AML-193 (cell line): ENCODE measurements at places on chromosomes 11 and 22.

- DNase-seq: no peak
Observed at GRCh38 chr11:76153571-76153923, 52.8 kb downstream of the WNT11 start.

GRCh38 chr11:66848671-66849500 is 5.6 kb downstream of the RCE1 start:
- no peak for DNase-seq

DNA sequence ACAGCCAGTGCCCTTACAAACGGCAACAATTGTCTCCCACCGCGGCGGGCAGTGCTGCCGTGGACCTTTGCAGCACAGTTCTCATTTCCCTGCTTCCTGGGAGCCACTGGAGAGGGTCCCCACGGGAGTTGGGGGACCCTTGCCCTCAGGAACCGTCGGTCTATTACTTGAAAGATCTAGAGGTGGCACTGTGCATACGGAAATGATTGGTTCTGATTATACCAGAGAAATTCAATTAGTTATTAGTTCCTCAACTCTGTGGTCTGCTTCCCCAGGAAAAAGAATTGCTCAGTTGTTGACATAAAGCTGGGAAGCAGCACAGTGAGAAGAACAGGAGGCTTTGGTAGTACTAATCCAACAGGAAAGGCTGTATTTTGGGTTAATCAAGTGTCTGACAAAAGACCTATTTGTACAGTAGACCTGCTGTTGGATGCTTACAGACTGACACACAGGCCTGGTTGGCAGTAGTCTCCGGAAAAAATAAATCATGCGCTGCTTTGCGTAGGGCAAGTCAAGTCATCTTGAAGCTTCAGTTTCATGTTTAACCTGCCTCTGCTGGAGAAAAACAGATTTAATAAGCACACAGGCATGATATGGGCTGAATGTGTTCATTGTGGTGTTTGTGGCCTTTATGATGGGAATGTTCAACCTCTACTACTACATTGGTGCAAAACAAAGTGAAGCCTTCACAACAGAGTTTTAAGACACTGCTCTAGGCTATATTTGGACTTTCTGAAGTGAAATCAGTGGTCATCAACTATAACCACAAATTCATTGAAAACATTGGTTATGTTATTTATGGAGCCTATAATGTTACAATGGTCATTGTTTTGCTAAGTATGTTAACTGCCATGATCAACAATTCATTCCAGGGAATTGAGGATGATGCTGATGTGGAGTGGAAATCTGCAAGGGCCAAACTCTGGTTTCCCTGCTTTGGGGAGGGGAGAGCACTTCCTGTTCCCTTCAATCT is 54.6 kb upstream of the SC5D start:
- no peak for DNase-seq

DNA sequence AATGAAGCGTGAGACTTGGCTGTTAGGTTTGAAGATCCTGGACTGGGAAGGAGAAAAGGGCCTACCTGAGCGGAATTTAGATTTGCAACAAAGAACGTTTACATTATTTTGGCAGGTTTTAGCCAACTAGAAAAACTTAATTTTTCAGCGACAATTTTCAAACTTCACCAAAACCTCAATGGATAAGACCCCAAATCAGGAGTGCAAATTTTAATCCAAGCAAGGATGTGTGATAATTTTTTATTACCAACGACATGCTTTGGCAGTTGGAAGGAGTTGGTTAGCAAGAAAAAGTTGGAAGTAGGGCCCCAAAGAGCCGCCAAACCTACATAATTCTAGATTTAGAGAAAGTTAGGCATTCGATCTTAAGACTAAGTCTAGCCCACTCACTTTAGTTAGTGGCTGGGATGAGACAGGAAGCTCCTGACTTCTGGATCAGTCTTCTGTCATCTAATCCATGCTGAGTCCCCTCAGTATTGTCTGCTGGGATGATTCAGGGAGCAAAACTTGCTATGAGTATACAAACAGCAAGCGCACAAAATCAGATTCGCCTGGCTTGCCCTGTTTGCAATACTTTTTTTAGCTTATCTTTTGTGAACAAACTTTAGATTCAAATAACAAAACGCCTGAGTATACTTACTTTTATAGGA is 787 bp upstream of the RDX start:
- no peak for DNase-seq

GRCh38 chr22:33897448-33897835 is 22.8 kb downstream of the LARGE1 start:
- no peak for DNase-seq

GRCh38 chr11:32312865-32313403 is 122.4 kb downstream of the WT1 start:
- peak; percentile 79 for DNase-seq

- no peak for DNase-seq
Observed at GRCh38 chr11:32939046-32939445, 46.4 kb downstream of the QSER1 start.

DNA sequence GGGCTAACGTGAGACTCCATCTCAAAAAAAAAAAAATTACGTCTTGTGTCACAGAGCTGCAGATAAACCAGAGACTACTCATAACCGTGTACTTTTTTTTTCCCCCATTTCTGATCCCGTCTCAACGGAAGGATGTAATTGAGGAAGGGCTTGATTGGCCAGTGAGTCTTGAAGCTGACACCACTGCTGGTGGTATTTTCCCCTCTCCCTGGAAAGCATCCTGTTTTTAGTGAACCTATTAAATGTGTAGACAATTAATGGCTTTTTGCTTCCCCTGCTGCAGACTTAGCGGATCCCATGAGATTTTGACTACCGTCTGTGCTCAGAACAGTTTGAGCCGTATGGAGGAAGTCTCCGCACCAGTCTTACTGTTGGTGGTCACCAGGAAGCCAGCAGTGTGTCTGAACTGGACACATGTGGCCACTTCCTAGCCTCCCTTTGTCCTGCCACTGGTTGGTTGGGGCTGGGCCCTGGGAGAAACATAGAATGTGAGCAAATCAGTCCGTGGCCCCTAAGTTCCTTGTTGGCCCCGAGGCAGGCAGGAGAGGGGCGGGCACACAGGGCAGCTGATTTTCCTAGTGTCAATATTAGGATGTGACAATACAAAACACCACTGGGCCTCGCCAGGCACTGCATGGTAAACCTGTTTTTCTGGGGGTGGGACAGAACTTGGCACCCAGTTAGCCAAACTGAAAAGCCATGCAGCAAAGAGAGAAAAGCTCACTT is 3.1 kb downstream of the BIK start:
- no peak for DNase-seq

- DNase-seq: no peak
Observed at GRCh38 chr11:7511401-7511800, 2.4 kb upstream of the PPFIBP2 start.

DNA sequence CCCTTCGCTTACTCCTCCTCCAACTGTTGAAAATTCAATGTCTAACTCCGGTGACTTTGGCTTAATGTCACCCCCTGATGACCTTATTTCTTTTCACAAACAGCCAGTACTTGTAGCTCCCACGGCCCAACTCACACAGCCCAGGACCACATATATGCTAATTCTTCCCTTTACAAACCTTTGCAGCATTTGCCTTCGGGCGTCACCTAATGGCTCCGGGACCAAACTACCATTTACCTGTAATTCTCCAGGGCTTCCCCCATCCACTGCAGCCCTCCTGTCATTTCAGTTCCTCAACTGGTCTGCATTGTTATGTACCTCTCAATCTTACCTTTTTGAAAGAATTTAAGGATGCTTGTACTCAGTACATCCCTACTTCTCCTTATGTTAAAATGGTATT is 29.8 kb upstream of the OR56B4 start:
- DNase-seq: no peak

- no peak for DNase-seq
Observed at GRCh38 chr11:69416762-69417698, 64.4 kb upstream of the LINC01488 start.

DNA sequence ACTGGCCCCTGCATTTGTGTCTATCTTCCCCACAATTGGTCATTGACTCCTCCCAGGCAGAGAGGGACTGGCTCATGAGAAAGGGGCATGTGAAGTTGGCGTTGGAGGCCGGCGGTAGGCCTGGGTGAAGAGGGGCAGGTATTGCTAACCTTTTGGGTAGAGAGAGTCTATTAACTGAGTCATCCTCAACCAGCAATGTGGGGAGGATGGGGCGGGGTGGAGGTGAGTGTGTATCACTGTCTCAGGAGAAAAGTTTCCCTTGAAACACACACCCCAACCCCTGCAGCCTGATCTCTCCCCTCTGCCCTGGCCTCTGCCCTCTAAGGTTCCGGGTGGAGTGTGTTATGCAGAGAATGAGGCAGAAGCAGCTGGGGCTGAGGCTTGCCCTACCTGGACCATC is 60.1 kb upstream of the PHF21B start:
- no peak for DNase-seq

- no peak for DNase-seq
Observed at GRCh38 chr11:43907028-43907975, 26.7 kb downstream of the ALKBH3 start.

DNA sequence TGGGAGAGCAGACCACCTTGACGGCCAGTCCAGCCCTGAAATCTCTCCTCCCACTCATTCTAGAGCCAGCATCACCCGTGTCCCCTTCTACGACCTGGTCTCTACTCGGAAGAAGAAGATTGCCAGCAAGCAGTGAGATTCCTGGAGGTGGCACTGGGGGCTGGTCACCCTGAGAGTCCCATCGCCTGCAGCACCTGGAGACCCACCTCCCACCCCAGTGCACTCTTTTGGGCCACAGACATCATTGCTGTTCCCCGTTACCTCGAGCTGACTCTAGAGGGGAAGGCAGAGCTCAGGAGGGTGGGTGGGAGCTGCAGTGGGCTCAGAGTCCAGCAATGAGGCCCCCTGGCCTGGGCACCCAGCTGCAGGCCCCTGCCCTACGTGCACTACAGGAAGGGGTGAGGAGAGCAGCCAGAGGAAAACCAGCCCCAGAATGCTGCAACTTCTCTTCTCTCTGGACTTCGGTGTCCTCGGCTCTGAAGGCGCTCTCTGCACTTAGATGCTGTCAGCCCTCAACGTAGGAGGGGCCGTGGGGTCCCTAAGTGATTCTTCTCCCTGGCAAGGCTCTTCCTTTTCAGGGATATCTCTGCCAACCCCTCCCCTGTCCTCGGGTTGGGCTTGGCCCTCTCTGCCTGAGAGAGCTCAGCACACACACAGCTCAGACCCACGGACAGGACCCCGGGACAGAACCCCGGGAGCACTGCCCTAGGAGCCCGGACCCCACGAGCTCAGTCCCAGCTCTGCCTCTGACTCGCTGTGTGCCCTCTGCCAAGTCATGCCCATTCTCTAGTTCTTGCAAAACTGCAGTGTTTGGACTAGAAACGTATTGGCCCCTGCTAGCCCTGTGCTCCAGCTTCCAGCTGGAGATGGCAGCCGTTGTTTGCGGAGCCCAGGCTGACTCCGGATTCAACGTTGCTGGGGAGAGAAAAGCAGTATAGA is 31.3 kb downstream of the CYTH4 start:
- DNase-seq: no peak

DNA sequence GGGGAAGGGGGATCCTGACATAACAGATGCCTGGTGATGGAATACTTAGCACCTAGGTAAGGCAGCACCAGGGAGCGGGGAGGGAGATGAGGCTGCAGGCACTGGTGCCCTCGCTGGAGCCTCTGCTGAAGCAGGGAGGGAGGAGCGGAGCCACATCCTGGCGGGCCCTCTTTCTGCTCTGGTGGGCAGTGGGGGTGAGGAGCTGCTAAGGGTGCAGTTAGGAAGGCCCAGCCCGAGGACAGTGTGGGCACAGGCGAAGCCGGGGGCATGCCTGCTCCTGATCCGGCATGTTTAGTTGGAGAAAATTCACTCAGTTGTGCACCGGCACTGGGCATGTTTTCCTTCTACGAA is 83.9 kb downstream of the MED15 start:
- DNase-seq: no peak

DNA sequence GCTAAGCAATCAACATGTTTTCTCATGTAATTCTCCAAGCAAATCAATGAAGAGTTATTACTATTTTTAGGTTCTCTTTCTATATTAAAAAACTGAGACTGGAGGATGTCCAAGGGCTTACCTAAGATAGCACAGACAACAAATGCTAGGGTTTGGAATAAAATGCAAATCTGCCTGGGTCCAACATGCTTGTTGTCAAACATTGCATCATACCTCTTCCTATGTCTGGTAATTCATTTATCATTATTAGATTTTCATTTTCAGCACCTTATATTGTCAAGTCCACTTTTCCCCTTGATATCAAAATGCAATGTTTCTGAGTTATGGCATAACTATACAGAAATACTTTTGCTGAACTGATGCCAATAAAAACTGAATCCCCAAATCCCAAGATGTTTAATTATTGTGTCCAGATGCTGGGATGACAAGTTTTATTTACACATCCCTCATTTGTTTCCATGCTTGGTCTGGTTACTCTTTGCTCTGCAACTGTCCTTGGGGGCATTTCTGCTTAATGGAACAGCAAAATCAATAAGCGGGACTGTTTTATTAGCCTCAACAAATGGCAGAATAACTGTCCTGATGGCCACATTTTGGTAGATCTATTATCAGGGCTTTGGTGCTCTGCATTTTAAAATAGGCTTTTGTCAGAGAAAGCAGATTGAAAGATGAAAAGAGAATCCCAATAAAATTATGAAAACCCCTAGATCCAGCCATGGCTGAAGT is 86.0 kb downstream of the C11orf87 start:
- no peak for DNase-seq

DNA sequence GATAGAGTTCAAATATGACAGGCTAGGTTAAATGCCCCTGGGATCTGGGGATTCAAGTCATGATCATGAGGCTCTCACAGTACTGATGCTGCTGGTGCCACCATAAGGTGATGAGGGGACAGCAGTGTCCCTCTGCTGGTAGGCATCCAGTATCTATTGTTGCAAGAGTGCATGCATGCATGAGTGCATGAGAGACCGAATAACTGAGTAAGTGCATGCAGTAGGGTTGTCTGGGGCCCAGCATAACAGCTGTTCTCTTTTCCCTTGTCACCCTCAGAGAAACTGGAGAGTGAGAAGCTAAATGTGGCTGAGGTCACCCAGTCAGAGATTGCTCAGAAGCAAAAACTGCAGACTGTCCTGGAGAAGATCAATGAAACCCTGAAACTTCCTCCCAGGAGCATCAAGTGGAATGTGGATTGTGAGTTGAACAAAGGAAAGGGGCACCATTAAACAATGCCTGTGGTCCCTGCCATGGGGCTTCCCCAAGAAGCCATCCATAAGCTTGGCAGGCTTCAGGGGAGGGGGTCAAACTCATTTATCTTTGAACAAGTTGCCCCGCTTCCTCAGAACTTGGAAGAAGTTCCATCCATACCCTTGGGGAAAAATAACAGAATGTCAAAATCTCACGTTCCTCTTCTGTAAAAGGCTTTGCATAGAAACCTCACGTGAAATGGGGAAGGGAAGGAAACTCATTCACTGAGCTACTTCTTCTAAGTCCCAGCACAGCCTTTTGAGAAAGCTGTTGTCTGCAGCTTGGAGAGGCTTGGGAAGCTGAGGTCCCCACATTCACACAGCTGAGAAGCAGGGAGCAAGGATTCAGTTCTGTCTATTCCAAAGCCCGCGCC is 119.0 kb downstream of the PARVA start:
- DNase-seq: no peak
